ENCODE measurements at places on chromosomes 13 and 19.

DNA sequence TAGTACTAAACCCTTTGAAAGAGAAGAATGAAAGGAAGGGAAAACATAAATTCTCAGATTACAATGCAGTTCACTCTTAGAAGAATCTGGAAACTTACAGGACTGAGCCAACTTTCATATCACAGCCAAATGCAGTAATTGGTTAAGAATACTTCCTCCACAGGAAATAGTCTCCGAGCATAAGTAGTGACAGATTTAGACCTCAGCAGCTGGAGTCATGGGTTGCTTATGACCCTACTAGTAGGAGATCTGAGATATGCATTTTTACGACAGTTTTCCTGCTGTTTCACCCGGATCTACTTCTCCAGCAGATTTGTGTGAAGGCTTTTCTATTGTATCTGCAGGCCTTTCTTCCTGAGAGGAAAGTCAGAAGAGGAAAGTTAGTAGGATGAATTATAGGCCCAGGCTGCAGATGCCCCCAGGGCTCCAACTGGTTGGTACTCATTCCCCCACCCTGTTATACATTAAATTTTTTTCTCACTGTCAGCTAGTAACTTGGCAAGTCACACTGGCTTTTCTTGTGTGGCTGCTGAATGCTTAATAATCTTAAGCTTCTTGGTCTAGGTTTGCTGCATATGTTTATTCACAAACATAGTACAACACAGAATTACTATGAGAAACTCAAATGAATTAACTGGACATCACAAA lies 1241.5 kb upstream of the MIR17HG start:
- no peak for DNase-seq

- no peak for DNase-seq
Measured at GRCh38 chr19:5254543-5254942, 86.1 kb downstream of the PTPRS start.

DNA sequence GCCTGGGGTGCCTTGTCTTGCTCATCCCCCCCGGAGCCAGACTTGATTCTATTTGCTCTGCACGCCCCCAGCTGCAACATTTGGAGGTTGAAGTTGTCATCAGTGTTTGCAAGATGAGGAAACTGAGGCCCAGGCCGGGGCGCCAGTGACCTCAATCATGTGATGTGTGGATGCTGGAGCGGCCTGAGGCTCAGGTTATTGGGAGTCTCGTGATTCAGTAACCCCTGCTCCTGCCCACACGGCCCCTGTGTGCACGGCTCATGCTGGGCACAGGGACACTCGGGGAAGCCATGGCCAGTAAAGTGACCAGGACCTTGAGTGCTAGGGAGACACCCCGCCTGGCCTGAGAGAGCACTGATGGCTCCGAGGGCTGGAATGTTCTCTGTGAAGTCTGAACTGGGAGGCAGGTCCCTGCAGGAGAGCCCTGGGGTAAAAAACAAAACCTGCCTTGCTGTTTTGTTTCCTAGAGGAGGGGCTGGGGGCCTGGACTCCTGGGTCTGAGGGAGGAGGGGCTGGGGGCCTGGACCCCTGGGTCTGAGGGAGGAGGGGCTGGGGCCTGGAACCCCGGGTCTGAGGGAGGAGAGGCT lies 1.9 kb downstream of the FGF21 start:
- DNase-seq: no peak

DNA sequence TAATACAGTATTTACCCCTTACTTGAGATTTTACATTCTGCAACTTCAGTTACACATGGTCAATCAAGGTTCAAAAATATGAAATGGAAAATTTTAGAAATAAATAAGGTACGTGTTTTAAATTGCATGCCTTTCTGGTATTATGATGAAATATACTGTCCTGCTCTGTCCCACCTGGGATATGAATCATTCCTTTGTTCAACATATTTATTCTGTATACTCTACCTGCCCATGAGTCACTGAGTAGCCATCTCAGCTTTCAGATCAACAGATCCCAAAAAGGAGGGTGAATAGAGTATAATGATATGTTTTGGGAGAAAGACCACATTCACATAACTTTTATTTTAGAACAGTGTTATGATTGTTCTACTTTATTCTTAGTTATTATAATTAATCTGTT lies 37.8 kb downstream of the STOML3 start:
- no peak for DNase-seq

DNA sequence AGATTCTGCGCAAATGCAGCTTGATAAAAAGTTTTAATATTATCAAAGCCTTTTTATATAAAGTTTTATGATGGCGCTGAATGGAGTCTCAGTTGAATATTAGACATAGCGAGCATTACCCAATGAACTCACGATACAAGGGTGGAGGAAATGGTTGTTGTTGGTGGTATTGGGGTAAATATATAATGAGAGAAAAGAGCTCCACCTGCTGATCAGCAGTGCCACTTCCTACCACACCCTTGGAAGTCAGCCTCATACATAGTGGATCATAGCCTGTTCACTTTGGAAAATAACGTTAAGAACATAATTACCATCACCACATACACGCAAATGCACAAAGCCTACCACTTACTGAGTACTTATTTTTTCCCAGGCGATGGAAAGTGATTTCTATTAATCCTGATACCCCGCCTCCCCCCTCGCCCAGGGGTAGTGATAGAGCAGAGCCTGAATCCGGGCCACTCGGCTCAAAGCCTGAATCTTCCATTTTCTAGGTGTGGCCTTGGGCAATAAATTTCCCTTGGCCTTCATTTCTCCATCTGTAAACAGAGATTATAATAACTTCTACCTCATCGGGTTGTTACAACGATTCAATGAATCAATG lies 358.3 kb downstream of the KLF5 start:
- no peak for DNase-seq

GRCh38 chr19:46670813-46671212 lies 9.8 kb upstream of the DACT3 start:
- DNase-seq: no peak

DNA sequence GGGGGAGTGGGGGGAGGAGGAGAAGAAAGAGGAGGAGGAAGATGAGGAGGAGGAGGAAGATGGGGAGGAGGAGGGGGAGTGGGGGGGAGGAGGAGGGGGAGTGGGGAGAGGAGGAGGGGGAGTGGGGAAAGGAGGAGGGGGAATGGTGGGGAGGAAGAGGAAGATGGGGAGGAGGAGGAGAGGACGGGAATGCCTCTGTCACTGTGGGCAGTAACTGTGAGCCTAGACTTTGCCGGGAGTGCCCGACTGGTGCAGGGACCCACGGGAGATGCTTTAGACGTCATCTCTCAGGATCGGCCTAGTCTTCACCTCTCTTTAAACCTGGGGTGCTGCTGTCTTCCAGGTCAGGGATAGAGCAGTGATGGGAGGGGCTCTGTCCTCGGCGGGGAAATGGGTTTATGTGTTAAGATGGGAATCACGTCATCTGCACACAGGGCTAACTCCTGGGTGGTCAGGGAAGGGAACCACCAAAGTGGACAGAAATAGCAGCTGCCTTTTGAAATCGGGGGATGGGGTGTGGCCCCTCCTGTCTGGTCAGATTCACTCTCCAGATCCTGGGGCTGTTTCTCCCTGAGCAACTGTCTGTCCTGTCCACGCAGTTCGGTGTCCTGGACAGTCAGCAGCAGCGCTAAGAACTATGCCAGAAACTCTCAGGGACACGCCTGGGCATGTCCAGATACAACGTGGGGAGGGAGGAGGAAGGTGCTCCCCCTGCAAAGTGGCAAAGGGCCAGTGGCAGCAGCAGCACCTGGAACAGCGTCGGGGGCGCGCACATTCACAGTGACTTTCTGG lies 26.9 kb downstream of the GAS6 start:
- DNase-seq: no peak

Data from activated gamma-delta T cell treated with anti-CD3 and anti-CD28 coated beads, Interleukin-2, amount 50 U/mL, for 16 hours (primary cell).